ENCODE measurements at places on chromosomes 5 and 9. TPM values are rescaled to one million over a fixed set of nuclear protein-coding genes. Genes with fewer than 3 reads are reported as not detected.

DNA sequence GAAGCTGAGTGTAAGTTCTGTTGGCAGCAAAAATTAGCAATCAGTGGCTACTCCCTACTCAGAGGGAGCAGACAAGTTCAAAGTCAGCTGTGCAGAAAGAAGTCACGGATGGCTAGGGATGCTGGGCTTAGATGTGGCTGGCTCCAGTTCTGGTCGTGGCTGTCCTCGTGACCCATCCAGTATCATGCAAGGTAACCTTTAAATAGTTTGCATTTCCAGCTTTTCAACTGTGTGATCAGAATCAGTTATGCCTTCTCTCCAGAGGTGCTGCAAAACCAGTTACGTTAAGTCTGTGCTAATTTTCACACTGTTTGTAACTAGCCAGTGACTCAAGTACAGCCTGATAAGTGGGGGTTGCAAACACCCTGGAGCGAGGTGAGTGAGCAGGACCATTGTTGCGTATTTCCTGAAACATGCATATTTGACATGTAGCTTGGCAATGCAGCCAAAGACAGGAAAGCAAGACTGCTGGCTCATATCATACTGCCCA, 302.4 kb downstream of the ATPSCKMT start:
- H3K27ac ChIP-seq, result no peak overlapping the region
- no peak for DNase-seq
- H3K4me1 ChIP-seq, result no peaks in the 10 kb centered on the region
- H3K4me3 ChIP-seq, result no peak overlapping the region
- peaks cover 1% of the 10 kb centered on the region for H3K27me3 ChIP-seq
- no peaks in the 10 kb centered on the region for H3K36me3 ChIP-seq

- DNase-seq, result no peak
- no peak overlapping the region for H3K27ac ChIP-seq
- H3K27me3 ChIP-seq, result peaks cover 3% of the 10 kb centered on the region
- no peaks in the 10 kb centered on the region for H3K36me3 ChIP-seq
These were observed 176.6 kb downstream of the ZNF462 start for GRCh38 chr9:107039542-107039941.

CAMK4 gene
- total RNA-seq, result 80.7 TPM

- H3K4me3 ChIP-seq, result no peak overlapping the region
- H3K27me3 ChIP-seq, result no peaks in the 10 kb centered on the region
- H3K4me1 ChIP-seq, result peaks cover 8% of the 10 kb centered on the region
- no peak for DNase-seq
- no peak overlapping the region for H3K27ac ChIP-seq
- H3K36me3 ChIP-seq, result no peaks in the 10 kb centered on the region
These were observed 254.0 kb upstream of the DMRT1 start for GRCh38 chr9:587527-587926.

- DNase-seq, result no peak
- H3K27me3 ChIP-seq, result peaks cover 12% of the 10 kb centered on the region
- no peak overlapping the region for H3K4me3 ChIP-seq
- no peak overlapping the region for H3K27ac ChIP-seq
These were observed 214.6 kb upstream of the TLE4 start for GRCh38 chr9:79357194-79357593.

ANKRA2 gene
- 20.2 TPM for total RNA-seq

PPIC gene
- total RNA-seq, result not detected

DNA sequence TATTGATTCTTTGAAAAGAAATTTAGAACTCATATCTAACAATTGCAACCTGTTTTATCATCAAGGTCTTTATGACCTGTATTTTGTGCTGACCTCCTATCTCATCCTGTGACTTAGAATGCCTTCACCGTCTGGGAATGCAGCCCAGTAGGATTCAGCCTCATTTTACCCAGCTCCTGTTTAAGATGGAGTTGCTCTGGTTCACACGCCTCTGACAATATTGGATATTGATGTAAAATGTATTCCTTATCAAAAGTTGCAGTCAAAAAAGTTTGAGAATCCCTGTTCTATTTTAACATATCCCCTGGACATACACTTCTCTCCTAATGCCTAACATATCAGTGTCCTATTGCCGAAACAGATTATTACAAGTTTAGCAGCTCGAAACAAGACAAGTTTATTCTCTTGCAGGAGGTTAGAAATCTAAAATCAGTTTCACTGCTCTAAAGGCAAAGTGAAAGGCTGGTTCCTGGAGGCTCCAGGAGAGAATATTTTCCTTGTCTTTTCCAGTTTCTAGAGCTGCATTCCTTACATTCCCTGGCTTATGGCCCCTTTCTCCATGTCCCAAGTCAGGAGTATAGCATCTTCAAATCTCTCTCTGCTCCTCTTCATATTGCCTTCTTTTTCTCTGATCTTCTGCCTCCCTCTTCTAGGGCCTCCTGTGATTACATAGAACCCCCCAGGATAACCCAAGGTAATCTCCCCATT, 31.5 kb upstream of the LVRN start:
- no peaks in the 10 kb centered on the region for H3K36me3 ChIP-seq
- no peak for DNase-seq
- no peak overlapping the region for H3K27ac ChIP-seq
- no peak overlapping the region for H3K4me3 ChIP-seq

DNA sequence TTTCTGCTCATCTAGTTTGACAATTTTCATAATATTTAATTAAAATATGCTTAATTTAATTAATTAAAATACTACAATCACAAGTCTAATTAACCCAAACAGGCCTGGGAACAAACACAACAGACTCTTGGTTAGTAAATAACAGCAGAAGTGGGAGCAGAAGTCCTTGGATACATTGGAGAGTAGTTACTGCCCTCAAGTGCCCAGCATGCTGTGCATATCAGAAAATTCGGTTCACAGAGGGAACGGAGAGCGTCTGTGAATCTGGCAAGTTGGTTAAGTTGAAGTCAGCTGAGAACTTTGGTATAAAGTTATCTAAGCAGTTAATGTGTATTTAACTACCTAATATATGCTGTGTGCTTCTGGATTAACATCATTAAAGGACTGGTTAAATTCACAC, 87.0 kb upstream of the ATG10 start:
- no peak overlapping the region for H3K4me3 ChIP-seq
- H3K4me1 ChIP-seq, result no peaks in the 10 kb centered on the region

IL3 gene
- 0.25 TPM for total RNA-seq

GRCh38 chr9:99876190-99876589, 30.3 kb upstream of the STX17 start:
- no peaks in the 10 kb centered on the region for H3K36me3 ChIP-seq
- no peak overlapping the region for H3K27ac ChIP-seq

DIPK1B gene
- total RNA-seq, result 0.14 TPM

Data from activated CD8-positive, alpha-beta T cell treated with anti-CD3 and anti-CD28 coated beads for 36 hours (primary cell).